ENCODE measurements at places on chromosomes 2 and 18.

DNA sequence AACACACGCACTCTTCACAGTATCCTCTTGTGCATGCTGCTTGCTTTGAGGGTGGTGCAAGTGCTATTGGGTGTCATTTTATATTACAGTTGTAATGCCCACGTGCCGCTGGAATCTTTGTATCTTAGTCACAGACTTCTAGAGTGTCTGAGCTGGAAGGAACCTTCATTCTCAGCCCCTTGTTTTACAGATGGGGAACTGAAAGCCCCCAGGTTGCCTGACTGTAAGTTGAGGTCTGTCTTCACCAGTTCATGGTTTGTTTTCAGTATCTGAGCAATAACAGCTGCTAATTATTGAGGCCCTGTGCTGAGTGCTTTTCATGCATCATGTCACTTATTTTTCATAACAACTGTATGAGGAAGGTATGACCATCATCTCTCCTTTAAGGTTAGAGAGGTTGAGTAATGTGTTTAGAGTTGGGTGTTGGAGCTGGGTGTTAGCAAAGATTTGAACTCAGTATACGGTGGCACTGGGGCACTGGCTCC is 77.0 kb downstream of the PRKCE start:
- DNase-seq = no peak

GRCh38 chr2:235343869-235344268 is 150.0 kb upstream of the AGAP1 start:
- no peak for DNase-seq

GRCh38 chr18:69558052-69558451 is 157.4 kb downstream of the DOK6 start:
- no peak for DNase-seq

DNA sequence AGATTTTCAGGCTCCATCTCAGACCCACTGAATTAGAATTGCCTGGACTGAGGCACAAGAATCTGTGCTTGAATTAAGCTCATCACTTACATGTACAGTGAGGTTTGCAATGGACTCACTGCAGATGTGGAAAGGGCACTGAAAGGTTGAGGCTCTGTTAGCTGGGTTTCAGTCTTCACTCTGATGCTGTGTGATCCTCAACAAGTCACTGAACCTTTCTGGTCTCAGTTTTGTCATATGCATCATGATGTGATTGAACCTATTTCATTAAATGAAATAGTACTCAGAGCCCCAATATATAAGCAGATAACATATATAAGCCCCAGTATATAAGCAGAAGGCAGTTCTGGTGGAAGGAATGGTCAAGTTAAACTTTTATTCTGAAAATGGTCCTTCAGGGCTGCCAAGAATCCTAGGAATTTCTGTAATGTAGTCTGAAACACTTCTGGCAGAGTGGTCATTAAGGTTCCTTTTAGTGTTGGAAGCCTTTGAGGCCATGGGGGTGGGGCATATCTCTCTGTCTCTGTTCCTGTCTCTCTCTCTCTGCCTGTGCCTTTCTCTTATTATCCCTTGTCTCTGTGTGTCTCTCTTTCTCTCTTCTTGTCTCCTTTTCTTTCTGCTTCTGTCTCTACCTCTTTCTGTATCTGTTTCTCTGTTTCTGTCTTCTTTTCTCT is 110.4 kb downstream of the ADCYAP1 start:
- no peak for DNase-seq

- peak; percentile 91 for DNase-seq
Measured at GRCh38 chr2:25314514-25315315, 27.0 kb downstream of the DNMT3A start.

GRCh38 chr18:471716-472115 is 28.8 kb downstream of the COLEC12 start:
- no peak for DNase-seq

DNA sequence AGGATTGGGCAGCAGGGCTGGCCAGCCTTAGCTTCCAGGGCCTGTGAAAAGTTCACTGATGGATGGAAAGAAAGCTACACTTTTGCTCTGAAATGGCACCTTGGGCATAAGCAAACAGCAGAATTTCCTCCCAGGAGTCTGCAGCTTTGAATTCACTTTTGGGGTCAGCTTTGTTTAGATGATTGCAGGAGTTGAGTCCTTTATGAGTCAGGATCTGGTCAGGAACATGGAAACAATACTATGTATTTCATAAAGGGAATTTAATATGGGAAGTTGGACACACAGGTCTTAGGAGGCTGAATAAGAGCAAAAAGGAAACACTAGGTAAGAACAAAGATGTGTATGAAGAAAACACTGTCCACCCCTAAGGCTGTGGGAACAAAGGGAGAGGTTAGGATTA is 345.3 kb downstream of the TSN start:
- no peak for DNase-seq

GRCh38 chr2:11663427-11663826 is 6.6 kb downstream of the NTSR2 start:
- no peak for DNase-seq

DNA sequence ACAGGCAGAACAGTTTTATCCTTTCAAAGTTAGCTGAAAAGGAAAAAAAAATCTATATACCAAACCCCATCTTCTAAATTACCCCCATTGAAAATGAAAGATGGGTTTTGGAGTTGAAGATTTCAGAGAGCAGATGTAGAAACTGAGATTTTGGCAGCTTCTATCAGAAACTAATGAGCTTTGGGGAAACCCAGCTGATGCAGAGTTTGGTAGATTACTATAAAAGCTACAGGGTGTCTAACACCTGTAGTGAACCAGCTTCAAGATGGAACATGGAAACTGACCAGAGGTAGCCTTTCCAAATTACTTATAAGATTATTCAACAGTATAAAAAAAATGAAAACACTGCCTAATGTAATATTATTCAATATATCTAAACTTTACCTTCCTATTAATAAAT is 583.1 kb downstream of the XIRP2 start:
- DNase-seq = no peak

DNA sequence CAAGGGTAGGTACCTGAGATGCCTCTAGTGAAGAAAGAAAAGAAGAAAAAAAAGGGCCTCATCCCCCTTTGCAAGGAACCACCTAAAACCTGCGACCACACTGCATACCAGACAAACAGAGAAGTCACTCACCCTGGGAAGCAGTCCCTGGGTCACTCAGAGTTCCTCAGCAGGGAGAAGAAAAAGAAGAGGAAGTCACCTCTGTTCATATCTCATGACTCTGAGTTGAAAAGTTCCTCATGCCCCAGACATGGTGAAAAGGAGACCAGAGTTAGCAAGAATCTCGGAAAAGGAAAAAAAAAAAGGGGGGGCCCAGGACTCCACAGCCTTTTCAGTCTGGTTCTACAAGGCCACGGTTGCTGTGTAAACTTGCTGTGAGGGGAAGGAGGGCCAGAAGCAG is 478.4 kb upstream of the NRXN1 start:
- no peak for DNase-seq
